Kidney glomerular epithelial cell (primary cell): ENCODE measurements at places on chromosomes 5 and 9.

DNA sequence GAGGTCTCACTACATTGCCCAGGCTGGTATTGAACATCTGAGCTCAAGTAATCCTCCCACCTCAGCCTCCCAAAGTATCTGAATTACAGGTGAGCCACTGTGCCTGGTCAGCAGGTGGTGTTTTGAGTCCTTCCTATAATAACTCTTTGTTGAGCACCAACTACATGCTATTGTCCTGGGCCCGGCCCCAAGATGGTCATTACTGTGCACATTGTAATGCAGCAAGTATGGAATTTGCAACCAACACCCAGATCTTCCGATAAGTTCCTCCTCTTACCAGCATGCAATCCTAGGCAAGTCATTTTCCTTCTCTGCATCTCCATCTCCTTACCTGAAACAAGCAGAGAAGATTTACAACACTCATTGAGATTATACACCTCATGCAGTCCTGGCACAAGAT lies 510.3 kb upstream of the KLF4 start:
- DNase-seq: no peak

DNA sequence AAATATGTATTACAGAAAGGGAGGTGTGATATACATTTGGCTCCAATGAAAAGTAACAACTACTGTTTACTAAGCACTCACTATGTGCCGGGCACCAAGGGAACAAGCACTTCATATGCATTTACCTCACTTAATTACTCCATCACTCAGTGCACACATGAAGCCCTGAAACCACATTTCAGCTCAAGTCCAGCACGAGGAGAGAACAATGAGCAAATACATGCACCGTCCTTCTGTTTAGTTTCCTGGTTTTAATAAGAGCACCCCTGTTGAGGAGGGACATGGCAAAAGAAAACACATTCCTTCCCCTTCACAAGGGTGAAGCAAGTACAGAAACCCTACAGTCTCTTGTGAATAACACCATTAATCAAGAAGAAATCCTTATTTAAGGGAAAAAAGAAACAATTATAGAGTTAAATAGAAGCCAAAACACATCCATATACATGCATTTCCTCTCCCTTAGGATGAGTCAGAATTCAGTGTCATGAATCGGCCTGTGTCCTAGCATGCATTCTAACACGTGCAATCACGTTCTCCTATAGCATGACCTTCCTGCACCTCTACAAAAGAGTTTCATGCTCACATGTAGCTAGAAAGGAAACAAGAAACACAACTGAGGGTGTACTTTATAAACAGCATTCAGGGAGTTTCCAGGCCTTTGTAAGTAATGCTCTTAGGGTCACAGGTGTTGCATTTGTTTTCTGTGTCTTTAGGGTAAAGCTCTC lies 411.6 kb downstream of the BNC2 start:
- DNase-seq: no peak

DNA sequence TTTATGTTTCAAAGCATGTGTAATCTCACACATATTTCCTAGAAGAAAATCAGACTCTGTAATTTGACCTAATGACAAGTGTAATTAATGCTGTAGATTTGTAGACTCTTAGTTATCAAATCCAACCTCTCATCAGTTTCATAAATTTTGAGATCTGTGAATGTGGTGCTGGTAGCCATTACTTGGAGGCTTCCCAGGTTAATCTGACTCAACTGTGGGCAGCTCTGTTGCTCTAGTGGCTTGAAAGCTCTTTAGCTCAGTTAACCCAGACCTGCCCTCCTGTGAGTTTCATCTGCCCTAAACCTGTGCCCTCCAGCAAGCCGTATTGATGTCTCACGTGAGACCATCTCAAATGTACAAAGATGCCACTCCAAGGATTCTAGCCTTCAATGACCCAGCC lies 323.4 kb downstream of the FBXL7 start:
- peak; percentile 20 for DNase-seq

DNA sequence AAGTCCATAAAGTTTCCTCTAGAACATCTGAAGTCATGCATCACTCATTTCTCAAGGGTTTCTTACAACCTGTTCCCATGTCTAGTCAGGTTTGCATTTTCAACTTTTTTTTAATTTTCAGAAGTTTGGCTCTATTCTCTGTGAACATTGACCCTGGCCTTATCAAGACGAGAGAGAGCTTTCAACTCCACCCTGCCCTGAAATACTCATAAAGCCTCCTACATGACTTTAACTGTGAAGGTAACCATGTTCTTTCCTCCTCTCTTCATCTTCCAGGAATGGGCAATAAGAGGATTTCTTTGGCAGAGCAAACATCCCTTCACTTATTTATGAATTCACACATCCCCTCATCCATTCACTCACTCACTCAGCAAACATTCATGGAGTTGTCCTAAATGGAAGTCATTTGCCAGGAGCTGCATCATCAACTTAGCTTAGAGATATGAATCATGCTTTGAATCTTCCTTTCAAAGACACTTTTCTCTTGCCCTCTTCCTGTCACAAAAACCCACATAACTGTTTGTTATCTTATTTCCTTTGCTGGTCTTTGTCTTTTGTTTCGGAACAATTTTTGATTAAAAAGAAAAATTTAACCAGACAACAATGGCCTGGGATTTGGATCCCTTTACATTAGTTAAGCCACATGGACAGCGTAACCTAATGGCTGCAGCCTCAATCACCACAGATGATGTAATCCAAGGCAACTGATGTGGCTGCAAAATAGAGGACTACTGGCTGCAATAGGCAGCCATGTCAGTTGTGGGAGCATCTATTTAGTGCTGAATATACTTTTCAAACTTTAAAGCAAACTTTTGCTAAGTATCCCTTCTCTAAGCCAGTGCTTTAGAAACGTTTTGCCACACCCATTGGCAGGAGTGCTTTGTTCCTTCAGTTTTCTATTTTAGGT lies 43.0 kb upstream of the GNAQ start:
- DNase-seq: no peak

DNA sequence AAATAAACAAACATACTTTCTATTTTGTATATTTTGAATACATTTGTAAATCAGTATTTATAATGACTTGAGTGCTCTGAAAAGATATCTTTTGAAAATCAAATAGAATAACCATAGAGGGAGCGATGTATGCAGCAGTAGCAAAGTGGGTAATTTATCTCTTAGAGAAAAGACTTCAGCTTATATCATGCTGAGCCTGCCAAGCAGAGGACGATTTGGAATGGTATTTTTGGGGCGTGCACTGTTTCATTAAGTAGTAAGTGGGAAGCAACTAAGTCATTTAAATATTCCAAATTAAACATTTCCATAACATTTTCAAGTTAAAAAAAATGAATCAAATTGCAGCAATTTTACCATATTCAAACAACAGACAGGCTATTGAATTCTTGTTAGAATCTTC lies 147.6 kb downstream of the CDH10 start:
- no peak for DNase-seq

GRCh38 chr5:5348135-5348534 lies 74.3 kb upstream of the ICE1 start:
- DNase-seq: no peak

DNA sequence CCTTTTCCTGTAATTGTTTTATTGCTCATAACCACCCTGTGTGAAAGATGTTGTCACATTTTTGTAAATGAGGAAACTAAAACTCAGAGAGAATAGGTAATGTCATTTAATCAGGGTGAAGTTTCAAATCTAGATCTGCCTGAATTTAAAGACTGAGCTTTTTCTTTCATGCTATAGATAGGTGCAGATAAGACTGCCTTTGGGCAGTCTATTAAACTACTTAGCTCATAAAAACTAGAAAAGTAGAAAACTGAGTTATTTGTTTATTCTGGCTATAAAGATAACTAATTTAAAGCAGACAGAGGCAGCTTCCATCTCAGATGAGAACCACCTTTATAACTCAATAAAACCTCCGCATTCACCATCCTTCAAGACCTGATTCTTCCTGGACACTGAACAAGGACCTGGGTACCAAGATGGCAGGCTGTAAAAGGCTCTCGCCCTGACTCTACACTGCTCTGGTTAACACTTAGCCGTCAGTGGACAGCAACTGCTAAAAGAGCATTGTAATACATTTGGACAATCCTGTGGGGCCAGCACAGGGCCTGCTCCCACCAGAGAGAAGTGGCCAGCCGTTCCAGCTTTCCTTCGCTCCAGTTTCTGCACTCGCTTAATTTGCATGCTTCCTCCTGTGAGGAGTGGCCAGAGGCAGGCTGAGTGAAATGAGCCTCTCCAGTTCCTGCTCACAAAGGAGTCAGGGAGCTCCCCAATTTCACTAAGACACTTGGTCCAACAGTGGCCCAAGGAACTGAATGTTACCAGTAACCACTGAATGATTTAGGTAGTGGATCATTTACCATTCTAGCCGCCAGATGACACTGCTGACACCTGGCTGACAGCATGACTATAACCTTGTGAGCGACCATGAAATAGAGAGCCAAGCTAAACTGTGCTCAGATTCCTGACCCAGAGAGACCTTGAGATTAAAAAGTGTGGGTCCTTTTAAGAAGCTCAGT lies 566.4 kb downstream of the EFNA5 start:
- DNase-seq: peak; percentile 55

DNA sequence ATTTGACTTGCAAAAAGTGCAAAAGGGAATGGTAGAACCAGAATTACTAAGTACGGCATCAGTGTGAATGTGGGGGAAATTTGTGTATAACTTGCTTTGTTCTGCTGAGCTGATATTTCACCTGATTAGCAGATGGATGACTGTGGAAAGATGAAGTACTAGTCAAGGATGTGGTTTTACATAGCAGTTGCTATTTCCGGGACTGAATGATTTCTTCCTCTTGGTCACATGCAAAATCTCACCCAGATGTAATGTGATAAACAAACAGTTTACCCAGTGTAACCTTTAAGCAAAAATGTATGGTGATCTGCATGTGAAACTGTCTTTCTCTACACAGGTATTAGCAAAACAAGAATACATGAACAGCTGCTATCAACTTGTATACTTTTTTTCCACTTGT lies 46.1 kb downstream of the DCP2 start:
- no peak for DNase-seq

GRCh38 chr9:133558191-133559126 lies 24.0 kb downstream of the ADAMTSL2 start:
- DNase-seq: no peak

DNA sequence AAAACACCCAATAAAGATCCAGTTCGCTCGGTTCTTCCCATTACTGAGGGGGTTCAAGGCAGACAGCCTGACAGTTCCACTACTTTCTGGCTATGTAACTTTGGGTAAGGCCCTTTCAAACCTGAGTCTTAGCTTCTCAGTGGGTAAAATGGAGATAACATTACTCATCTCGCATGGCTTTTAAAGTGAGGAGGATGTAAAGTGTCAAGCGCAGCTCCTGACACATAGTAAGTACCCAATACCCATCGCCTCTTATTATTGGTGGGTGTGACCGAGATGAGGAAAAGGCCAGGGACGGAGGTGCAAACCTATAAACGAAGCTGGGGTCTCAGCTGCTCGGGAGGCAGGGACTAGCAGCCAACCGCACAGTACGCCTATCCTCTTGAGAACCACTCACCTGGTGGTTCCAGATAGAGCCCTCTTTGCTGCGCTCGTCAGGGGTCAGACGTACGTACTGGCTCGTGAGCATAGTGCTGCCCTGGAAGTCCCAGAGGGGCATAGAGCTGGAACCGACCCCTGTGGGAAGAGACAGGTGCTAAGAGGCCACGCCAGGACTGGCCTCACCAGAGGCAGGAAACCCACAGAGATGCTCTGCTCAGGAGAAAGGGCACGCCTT lies 584 bp downstream of the LMAN2 start:
- DNase-seq: no peak

- DNase-seq: no peak
Observed at GRCh38 chr5:122699201-122699600, 75.7 kb upstream of the SNX2 start.

DNA sequence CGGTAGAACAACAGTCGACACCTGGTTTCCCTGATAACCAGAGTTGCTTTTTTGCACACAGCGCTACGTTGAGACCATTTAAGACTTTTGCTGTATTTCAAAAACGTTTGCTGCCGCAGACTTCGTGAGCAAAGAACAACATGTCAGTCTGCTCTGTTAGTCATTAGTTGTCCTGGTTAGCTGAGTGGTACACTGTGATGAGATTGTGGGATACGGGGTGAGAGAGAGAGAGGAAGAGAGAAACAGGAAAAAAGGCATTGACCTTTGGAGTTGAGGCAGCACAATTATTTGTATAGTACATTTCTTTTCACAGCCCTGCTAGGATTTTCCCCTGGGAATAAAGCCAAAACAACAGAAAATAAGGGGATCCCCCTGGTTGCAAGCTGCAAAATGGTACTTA lies 306.1 kb upstream of the WWC1 start:
- DNase-seq: peak; percentile 30

GRCh38 chr5:160508780-160509361 lies 87.2 kb downstream of the PTTG1 start:
- DNase-seq: peak; percentile 91

GRCh38 chr9:117882171-117882570 lies 178.0 kb downstream of the TLR4 start:
- DNase-seq: no peak

DNA sequence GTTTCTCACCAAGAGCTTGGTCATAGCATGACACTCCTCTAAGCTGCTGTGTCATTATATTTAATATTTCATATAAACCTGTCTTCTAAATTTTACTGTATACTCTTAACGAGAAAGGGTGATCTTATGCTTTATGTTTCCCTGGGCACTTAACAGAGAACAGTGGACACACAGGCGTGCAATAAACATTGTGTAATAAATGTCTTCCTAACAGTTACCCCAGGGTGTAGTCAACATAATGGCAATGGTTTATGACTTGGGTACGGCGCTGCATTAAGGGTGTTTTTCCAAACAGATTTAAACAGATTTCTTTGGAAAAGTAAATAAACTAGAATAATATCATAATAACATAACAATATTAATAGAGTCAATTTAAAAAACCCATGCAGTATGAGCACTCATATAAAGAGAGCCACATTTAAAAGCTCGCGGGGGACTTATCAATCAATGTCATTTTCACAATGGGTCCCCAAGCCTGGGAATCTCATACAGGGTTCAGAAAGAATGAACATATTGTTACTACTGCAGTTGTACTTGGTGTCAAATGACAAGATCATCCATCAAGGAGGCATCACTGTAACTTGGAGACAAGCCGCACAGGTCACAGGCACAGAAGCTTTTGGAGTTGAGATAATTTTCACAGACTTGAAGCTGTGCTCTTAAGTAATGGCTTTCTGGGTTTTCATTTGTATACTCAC lies 376.4 kb downstream of the CTNND2 start:
- no peak for DNase-seq

- DNase-seq: no peak
Observed at GRCh38 chr5:42875785-42876374, 64.2 kb upstream of the SELENOP start.

- DNase-seq: no peak
Observed at GRCh38 chr5:142057697-142058056, 44.9 kb upstream of the GNPDA1 start.

GRCh38 chr5:151171529-151171928 lies 13.9 kb upstream of the ANXA6 start:
- no peak for DNase-seq
